Adipose tissue (tissue), 3 donors: ENCODE measurements at places on chromosomes 13 and 19. TPM values are rescaled to one million over a fixed set of nuclear protein-coding genes. Genes with fewer than 3 reads are reported as not detected.

The ZNF418 gene
- 2.2 TPM for polyA plus RNA-seq

The MBNL2 gene
- polyA plus RNA-seq, result 34.3 TPM

The IGFL4 gene
- polyA plus RNA-seq, result not detected

The WDR83 gene
- polyA plus RNA-seq, result 16.3 TPM

The MAMSTR gene
- 1.3 TPM for polyA plus RNA-seq

The IGLON5 gene
- 1.1 TPM for polyA plus RNA-seq

The LRRC4B gene
- polyA plus RNA-seq, result 0.52 TPM

The SIGLEC9 gene
- 7.1 TPM for polyA plus RNA-seq

The ZNF69 gene
- polyA plus RNA-seq, result 3.4 TPM

The VSTM2B gene
- polyA plus RNA-seq, result not detected

The LRRC63 gene
- polyA plus RNA-seq, result not detected

The IGFL2 gene
- polyA plus RNA-seq, result 0.22 TPM

The DPF1 gene
- polyA plus RNA-seq, result 0.67 TPM
